Activated CD8-positive, alpha-beta T cell treated with anti-CD3 and anti-CD28 coated beads for 36 hours (primary cell): ENCODE measurements at places on chromosomes 3 and 15.
A peak's percentile ranks its signal among the peaks of the same experiment; 100 is the strongest.

- no peak for DNase-seq
These were observed 179.6 kb downstream of the TBC1D2B start for GRCh38 chr15:77897896-77898406.

DNA sequence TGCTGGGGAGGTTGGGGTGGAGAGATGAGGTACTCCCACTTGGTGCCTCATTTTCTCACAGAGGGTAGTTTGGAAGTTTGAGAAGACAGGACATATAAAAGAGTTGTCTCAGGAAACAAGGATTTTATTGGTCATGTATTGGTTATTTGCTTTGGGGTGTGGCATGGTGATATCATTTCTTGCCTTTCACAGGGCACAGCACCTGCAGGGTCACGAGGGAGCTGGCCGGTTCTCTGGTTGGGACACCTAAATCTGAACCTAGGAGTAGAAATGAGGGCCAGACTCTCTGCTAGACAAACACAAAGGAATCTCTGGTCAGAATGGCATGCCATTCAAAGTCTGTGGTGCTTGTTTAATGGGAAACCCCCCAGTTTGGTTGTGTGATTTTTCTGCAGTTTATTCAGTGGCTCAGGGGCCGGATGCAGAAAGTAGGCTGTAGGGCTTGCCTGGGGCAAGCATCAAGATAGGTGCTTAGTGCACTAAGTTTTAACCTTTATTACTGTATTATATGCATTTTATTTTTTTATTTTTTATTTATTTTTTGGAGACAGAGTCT, 237.7 kb upstream of the EIF1B start:
- no peak for DNase-seq

- no peak for DNase-seq
These were observed 37.3 kb upstream of the LEKR1 start for GRCh38 chr3:156788846-156789245.

GRCh38 chr3:19471138-19471537, 322.8 kb downstream of the KCNH8 start:
- DNase-seq, result no peak

GRCh38 chr3:68731921-68732320, 200.4 kb downstream of the TAFA4 start:
- no peak for DNase-seq

- DNase-seq, result no peak
These were observed 61.8 kb upstream of the CMSS1 start for GRCh38 chr3:99755831-99756230.

GRCh38 chr15:99895956-99896311, 162.7 kb upstream of the LYSMD4 start:
- no peak for DNase-seq

DNA sequence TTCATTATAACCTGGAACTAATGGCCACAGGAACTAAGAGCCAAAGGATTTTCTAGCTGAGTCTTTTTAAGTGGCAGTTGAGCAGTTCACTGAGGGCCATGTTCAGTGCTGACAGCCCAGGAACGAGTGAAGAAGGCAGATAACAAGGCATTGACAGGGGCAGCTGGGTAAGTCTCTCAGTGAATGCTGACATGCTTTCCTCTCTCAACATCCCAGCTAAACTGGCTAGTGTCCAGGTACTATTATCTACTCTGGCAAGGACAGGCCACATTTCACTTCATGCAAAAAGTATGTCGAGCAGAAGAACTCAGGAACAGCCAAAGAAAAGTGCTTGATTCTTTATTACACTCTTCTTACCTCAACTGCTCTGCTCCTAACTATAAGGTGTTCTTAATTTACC, 515.9 kb downstream of the NLGN1 start:
- no peak for DNase-seq

DNA sequence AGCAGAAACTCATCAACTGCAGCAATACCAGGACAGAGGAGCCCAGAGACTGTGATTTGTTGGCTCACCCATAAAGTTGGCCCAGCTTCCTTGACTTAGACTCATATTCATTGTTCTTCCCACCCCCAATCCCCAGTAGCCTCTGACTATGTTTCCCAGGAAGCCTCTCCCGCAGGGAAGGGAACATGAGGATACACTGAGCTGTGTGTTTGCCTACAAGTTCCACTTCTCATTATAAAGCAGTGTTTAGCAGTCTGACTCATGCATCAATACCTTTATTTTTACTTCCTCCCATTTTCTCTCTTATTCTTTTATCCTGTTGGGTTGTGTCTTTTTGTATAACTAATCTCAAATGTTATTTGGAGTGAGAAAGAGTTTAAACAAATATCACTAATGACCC, 111.6 kb upstream of the PHLDB2 start:
- no peak for DNase-seq

- DNase-seq, result no peak
These were observed 227.7 kb downstream of the TLE3 start for GRCh38 chr15:69869881-69870505.

DNA sequence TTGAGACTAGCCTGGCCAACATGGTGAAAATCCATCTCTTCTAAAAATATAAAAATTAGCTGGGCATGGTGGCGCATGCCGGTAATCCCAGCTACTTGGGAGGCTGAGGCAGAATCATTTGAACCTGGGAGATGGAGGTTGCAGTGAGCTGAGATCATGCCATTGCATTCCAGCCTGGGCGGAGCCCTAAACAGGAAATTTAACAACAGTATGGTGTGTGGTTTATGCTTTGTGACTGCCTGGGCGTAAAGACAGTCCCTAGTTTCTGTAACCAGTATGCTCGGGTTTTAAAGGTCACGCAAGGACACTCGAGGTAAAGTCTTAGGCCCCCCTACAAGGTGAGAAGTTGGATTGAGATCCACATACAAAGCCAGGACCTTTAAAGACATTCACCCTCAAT, 43.3 kb downstream of the USP50 start:
- DNase-seq, result no peak

DNA sequence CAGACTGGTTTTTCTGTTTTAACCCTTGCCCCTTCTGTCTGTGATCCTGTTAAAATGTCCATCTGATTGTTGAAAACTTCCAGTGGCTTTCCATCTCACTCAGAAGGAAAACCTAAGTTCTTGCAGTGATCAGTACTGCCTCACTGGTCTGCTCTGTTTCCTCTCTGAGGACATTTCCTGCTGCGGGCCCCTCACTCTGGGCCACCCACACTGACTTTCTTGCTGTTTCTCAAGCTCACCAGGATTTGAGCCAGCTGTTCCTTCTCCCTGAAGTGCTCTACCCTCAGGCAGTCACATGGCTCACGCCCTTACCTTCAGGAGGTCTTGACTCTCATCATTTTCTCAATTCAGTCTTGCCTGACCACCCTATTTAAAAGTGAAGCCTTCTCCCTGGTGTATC, 1.8 kb downstream of the GRK7 start:
- no peak for DNase-seq

DNA sequence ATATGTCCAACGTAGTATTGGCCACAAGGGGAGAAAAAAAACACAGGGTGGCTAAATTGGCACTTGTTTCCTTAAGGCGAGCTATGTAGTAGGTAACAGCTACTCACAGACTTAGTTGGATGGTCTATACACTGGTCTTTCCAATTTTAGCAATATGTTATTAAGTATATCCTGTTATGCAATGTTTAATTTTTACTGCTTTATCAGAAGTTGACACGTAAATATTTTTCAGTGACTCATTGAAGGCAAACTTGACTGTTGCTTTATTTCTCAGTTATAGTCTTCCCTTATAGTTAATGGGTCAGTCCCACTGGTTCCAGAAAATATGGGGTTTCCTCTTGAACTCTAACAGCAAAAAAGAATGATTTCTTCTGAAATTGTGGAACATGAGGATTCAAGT, 46.5 kb downstream of the ADPGK start:
- DNase-seq, result no peak

GRCh38 chr15:62886431-62887071, 156.0 kb upstream of the TPM1 start:
- DNase-seq, result no peak

GRCh38 chr3:156293566-156293965, 173.2 kb downstream of the KCNAB1 start:
- DNase-seq, result no peak

DNA sequence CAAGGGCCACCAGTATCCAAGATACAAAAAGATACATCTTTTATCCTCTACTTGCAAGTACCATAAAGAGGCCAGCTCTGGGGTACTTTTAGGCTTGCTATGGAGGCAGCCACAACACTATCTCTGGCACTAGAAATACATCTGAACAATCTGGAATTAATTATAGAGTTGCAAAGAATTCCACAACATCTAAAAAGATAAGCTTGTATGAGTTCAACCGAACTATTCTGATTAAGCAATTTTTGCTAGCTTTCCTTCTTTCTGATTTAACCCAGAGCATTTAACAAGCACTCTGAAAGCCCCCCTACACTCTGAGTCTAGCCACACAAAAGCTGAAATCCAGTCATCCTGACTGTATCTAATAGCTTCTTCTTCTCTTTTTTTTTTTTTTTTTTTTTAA, 95.4 kb downstream of the FRMD5 start:
- no peak for DNase-seq

DNA sequence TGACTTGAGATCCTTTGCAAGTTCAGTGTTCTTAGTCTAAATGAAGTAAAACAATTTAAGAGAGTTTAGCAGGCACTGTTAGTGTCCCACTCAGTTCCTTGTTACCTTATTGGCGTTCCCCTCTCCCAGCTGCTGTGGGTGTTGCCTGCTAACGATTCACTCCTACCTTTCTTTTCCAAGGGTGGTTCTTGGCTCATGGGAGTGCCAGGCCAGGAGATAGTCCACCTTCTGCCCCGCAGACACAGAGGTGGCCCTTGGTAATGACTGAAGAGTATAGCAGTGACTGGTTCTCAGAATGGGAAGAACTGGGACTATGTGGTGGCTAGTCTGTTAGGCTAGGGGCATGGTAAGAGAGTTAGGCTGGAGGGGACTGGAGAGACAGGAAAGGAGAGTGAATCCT, 240.4 kb downstream of the EDEM1 start:
- DNase-seq, result no peak

DNA sequence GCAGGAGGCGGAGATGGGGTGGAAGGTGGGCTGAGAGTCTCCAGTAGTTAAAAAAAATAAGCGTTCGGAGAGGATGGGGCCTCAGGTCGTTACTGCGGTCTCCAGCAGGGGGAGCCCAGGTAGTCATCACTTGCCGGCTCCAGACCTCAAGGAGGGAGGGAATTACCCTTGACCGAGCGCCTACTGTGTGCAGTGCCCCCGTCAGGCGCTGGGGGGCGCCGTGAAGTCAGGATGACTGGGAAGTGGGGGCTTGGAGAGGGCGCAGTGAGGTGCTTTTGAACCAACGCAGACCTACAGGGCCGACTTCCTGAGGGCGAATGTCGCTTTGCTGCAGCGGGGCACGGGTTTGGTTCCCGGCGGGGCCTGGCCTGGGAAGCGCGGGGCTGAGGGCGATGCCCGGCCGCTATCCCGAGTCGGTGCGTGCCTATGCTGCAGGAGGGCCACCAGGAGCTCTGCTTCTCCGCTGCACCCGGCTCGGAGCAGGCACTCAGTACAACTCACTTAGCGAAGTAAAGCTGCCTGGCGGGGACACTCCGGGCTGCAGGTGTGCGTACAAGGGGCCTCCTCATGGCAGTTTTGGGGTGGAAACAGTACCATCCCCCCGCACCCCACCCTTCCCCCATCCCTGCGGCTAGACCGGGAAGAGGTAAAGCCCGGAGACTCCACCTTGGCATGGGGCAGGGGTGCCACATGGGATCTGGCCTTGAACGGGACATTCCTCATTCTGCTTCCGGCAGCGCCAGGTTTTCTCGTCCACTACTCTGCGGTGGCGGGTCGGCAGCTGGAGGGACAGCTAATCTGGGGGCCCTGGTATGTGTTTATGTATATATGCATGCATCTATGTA, 79.8 kb downstream of the RHCG start:
- DNase-seq, result peak; percentile 94

DNA sequence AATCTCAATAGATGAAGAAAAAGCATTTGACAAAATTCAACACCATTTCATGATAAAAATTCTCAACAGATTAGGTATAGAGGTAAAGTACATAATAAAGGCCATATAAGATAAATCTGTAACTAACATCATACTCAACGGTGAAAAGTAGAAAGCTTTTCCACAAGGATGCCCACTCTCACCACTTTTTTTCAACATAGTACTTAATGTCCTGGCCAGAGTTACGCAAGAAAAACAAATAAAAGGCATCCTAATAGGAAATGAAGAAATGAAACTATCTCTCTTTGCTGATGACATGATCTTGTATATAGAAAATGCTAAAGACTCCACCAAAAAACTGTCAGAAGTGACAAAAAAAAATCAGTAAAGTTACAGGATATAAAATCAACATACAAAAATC, 33.0 kb downstream of the THBS1 start:
- DNase-seq, result no peak

DNA sequence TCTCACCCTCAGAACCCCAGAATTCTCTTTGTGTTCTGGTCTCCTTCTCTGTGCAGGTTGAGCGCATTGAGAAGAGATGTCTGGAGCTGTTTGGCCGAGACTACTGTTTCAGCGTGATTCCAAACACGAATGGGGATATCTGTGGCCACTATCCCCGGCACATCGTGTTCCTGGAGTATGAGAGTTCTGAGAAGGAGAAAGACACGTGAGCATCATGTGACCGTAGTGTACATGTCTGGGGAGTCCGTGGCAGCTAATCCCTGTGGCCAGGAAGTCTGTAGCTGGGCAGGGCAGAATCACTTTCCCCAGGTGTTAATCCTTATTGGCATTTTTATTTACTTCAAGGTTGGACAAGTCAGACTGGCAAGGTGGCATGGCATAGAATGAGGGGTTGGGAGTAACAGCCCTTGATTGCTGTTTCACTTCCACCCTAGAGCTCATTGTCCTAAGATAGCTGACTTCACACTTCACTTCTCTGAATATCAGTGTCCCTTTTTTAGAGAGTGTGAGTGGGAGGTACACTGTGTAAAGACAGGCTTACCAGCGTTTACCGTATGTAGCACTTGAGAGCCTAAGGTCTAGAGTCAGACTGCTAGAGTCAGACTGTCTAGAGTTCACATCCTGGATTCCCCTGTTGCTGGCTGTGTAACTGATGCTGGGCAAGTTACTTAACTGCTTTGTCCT, 4.4 kb downstream of the MTMR14 start:
- no peak for DNase-seq

DNA sequence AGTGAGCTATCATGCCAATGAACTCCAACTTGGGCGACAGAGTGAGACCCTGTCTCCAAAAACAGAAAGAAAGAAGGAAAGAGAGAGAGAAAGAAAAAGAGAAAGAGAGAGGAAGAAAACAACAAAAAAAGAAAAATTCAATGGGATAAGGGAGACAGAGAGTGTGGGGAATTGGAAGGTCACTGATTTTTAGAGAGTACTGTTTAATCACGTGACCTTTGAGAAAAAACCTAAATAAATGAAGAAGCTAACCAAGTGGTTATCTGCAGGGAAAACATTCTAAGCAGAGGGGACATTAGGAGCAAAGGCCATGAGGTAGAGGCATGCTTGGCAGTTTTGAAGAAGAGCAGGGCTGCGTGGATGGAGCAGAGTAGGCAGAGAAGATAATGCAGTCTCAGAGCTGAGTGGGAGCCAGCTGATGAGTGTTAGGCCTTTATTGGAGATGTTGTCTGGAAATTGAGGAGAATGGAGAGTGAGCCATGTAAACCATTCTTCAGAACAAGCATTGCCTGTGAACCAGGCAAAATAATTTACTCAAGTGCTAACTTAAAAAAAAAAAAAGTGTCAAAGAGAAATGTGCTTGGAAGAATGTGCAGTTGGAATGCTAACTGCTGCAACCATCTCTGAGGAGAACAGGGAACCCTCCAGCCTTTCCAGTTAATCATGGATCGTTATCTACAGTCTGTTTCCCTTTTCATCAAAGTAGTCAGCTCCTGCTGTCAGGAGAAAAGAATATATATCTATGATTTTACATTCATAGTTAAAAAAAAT, 377.3 kb upstream of the SEMA6D start:
- no peak for DNase-seq
